ENCODE measurements at places on chromosomes 13 and 19.

DNA sequence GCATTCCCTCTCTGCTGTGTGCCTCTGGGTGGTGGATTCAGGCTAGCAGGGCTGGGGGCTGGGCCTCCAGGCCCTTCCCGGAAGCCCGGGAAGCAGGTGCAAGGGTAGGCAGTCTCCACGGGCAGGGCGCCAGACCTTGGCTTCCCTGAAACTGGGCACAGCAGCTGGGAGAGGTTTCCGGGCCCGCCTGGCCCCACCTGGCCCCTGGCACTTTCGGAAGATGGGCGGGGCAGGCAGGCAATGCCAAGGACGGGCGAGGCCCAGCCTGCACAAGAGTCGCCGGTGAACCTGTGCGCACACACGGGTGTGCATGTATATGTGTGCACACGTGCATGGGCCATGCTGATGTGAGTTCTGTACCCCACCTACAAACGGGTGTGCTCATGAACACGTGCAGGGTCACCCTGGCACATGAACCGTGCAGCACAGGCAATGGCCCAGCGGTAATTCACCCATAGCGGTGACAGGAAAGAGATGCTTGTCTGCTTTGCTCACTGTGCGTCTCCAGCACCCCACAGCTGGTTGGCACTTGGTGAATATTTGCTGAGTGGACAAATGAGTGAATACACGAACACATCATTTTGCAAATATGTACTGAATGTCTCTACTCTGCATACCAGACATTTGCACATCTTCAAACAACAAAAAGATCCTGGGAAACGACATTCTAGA, 15.3 kb downstream of the GADD45B start:
- DNase-seq: no peak

GRCh38 chr19:28701491-28701890, 511.5 kb downstream of the UQCRFS1 start:
- DNase-seq: no peak

GRCh38 chr19:6521718-6522646, 8.8 kb upstream of the TNFSF9 start:
- no peak for DNase-seq

DNA sequence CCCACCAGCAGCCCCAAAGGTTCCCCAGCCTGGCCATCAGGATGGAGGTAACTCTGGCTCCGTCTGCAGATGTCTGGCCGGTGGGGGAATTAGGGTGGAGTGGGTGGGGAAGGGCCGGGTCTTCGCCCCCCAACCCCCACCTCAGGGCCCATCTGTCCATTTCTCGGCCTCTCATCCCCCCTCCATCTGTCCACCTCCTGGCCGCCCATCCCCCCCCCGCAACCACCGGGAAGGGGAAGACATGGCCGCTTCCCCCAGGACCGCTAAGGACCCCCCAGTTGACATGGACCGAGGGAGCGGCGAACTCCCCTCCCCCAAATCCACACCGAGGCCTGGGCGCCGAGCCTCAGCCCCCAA, 793 bp downstream of the LRFN1 start:
- no peak for DNase-seq

DNA sequence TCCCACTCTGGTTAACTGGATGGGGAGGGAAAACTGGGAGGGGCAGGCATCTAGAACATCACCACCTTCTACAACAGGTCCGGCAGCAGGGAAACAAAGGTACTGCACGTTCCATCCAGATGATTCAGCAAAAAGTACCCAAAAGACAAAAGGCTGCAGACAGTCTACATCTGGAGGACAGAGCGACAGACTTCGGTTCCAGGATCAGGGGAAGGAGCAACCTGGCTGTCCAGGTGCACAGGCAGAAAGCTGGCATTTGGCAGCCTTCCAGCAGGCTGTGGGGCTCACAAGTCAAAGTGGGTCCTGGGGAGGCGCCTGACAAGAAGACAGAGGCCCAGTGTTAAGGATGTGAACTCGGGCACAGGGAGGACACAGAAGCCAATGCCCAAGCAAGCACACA, 202.9 kb downstream of the SUCLA2 start:
- DNase-seq: no peak

GRCh38 chr19:11173516-11174155, 18.1 kb upstream of the SPC24 start:
- no peak for DNase-seq
